ENCODE measurements at places on chromosomes 12 and 14.

- DNase-seq: peak; percentile 41
These were observed 40.6 kb downstream of the SPRING1 start for GRCh38 chr12:116697305-116697704.

DNA sequence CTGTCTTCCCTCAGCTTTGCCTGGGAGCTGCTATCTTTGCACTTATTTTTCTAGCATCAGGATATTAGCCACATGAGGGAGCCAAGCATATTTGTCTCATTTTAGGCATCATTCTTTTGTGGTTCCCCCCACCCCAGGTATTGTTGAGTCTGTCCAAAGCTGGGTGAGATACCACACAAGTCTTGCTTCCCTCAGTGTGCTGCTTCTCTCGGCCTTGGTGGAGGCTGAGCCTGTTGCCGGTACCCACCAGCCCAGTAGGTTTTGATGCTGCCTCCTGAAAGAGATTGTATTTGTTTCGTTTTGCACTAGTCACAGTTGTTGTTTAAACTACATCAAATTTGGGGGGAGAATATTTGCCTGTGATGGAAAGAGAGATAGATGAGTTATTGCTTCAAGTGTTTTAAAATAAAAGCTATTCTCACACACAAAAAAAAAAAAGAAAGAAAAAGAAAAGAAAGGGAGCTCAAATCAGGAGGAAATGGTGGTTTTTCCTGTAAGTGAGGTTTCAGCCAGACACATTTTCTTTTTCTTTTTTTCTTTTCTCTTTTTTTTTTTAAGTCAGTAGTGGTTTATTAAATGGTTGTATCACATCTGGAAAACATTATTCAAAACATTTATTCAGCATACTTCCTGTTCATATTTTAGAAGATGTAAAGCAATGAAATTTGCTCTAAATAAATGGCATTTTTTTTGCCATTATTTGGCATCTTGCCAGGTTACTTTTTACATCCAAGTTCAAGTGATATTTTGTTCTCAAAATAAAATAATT, 58.5 kb downstream of the SLC4A8 start:
- DNase-seq: no peak

DNA sequence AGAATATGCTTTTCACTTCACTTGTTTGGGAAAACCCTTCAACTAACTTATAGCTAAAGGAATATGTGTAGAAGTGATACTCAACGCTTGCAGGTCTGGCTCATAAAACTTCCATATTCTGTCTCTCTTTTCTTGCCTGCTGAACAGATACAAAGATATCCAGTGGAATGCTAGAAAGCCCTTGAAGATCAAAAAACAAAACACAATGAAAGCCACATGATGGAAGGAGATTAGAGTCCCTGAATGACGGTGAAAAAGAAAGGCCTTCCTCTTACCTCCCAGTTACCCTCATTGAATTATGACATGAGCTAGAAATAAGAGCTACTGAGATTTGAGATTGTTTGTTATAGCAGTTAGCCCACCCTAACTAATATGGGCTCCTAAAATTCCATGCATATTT, 28.2 kb upstream of the NELL2 start:
- DNase-seq: no peak

GRCh38 chr14:88380405-88380804, 5.1 kb upstream of the SPATA7 start:
- DNase-seq: peak; percentile 6

DNA sequence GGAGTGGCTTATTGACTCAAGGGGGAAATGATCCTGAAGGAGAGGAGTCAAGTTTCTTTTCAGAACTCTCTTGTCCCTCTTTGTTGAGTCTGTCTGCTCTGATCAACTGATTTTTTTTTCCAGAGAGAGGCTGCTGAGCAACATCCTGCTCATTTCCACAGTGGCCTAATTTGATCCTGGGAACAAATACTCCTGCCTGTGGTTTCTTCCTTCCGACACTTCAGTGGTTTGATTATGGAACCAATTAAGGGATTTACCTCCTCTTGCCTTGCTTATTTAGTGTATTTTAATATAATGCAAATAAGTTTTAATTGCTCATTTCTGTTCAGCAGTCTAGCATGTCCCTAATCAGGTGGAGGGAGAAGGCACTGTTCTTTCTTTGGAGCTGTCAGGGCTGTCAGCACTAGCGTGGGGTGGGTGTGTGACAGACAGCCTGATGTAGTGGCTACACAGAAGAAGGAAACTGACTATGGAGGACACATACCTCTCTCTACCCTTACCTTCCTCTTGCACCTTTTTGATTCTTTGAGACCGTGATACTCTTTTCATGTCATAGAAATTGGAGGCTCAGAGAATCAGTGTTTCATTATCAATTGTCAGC, 344.9 kb upstream of the STXBP6 start:
- DNase-seq: no peak

DNA sequence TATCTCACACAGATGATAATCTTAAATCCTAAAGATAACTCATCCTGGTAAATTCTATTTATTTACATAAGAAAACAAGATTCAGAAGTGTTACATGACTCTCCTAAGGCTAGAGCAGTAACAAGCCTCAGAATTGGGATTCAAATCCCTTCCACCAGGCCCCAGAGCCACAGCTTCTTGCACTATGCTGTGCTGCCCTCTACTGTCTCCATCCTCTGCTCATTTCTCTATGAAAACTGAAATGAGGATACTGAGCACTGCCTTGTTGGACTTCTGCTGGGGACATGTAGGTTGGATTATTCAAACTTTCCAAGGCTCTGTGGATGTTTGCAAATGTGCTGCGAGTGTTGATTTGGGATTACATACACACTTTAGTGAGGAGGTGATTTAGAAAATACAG, 23.5 kb upstream of the C12orf50 start:
- DNase-seq: peak; percentile 26

DNA sequence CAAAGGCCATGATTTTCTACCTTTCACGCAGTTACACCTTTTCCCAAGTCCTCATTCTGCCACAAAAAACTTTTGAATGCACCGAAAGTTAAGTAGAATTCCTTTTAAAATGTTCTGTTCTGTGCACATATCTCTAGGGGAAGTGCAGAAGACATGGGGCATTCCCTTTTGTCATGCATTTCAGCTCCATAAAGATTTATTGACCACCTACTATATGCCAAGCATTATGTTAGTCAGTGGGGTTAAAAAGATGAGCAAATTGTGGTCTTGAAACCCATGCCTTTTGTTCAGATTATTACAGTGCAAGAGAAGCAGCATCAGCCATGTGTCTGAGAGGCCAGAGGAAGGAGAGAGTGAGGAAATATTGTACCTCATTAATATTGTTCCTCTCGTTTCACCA, 338.5 kb downstream of the RGS6 start:
- DNase-seq: no peak

DNA sequence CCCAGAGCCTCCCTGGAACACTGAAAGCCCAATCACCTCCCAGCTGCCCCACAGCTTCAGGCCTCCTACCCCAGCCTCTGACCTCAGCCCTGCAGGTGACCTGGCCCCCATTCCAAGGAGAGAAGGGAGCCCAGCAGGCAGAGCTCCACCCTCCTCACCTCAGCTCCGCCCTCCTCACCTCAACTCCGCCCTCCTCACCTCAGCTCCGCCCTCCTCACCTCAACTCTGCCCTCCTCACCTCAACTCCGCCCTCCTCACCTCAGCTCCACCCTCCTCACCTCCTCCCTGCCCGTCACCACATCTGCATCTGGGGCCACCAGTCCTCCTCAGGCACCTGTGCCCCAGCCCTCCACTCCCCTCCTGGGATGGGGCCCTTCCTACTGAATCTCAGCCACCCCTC, 112.2 kb upstream of the SFSWAP start:
- DNase-seq: no peak

- no peak for DNase-seq
These were observed 98.0 kb downstream of the ZNF664 start for GRCh38 chr12:124071075-124071443.

DNA sequence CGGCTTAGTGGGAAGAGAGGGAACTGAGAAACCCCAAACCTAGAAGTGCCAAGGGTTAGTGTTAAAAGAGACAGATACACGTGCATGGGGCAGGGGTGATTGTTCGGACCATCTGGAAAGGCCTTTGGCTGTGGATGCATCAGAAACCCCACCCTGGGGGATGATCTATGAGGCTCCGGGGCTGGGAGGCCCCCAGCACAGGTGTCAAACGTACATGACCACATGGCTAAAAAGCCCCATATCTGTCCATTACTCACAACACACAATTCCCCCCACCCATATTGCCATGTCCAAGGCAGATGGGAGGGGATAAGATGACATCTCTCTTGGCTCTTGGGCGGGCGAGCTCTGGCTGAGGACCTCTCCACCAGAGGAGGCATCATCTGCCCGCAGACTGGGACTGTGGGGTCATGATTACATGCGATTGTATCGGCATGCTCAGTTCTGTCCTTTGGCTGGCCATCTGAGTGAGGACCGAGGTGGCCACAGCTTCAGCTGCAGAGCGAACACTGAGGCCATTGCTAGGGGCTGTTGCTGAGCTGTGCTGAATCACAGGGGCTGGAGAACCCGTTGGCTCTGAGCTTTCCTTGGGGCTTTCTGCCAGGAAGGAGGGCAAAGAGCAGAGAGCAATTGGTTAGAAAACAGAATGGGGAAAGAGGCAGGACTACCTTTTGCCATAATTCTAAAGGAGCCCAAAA, 9.6 kb upstream of the NPFF start:
- DNase-seq: no peak

DNA sequence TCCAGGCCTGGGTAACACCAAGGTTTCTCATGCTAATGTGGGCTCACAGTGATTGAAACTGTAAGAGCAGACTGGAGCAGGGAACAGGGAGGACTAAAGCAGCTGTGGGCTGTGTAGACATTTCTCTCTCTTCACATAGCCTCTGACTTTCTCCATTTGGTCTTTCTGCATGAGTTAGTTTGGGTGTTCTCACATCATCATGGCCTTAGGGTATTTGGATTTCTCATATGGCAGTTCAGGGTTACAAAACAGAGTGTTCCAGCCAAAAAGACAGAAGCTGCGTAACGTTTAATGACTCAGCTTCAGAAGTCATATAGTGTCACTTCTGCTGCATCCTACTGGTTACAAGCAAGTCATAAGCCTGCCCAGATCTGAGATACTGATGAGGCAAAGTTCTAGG, 52.0 kb upstream of the OSBPL8 start:
- no peak for DNase-seq

DNA sequence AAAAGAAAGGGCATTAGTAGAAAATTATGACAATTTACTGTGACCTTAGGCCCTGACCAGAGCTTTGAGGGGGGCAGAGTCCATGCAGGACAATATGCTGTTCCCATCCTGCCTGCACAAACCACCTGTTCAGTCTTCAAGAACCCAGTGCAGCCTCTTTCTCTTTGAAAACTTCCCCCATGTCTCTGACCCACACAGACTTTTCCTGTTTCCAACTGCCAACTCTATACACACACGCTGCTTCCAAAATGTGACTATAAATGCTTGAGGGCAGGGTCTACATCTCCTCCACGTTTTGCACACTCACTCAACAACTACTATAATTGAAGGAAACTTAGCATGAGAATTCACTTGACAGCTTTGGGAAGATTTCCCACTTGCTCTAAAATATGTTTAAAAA, 36.6 kb upstream of the SYCP3 start:
- DNase-seq: no peak

GRCh38 chr14:49480979-49481498, 105.1 kb downstream of the RPS29 start:
- DNase-seq: no peak

DNA sequence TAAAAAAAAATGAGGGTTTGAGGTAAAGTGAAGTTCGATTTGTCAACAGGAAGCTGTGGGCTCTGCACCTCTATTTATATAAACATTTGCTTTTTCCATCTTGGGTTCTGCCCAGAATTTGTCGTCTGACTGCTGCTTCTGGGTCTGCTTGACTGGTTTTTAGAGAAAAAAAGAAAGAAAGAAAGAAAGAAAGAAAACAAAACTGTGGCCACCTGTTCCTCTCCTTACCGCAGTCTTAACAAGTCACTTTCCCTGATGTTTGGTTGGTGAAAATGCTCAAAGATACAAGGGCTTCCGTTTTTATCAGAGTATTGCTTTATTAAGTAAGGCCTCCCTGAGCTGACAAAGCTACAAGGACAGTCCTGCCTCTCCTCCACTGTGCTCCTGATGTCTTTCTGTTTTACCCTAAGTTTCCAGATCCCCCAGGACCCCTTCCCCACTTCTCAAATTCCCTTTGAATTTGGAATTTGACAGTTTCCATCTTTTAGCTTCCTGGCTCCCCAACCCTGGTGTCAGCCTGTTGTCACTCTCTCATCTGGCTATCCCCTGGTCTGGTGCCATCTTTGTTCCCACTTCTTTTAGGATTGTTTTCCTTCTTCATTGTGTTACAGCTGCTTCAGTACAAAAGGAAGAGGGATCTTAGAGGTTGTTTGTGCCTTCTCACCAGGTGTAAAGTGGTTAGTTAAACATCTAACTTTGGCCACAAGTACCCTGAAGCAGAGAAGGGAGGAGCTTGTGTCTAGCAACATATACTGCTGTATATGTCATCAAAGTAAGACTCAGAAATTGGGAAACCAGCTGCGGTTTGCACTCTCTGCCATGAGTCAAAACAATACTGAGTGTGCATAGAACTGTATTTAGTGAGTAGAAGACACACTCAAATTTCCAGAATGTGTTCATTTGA, 18.0 kb downstream of the MFAP5 start:
- DNase-seq: no peak

GRCh38 chr14:101767618-101768362, 6.3 kb downstream of the PPP2R5C start:
- no peak for DNase-seq

GRCh38 chr12:45732250-45732649, 2.7 kb downstream of the ARID2 start:
- DNase-seq: no peak

GRCh38 chr12:50224026-50224692, 57.0 kb upstream of the CERS5 start:
- no peak for DNase-seq

DNA sequence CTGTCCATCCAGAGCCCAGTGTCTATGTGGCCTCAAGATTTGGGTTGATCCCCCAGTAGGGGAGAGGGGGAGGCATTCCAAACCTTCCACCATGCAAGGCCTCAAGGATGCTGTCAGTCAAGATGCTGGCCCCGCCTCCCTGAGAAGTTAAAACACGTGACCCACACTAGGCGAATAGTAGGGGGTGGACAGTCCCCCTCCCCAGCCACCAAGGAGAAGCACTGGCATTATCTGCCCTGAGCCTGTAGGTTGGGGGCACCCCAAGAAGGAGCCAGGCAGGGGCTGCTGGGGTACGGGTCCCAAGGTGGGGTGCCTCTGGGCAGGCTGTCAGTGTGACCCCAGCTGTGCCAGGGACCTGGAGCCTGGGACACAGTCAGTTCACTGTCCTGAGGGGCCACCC, 2.3 kb downstream of the SLC25A29 start:
- no peak for DNase-seq

DNA sequence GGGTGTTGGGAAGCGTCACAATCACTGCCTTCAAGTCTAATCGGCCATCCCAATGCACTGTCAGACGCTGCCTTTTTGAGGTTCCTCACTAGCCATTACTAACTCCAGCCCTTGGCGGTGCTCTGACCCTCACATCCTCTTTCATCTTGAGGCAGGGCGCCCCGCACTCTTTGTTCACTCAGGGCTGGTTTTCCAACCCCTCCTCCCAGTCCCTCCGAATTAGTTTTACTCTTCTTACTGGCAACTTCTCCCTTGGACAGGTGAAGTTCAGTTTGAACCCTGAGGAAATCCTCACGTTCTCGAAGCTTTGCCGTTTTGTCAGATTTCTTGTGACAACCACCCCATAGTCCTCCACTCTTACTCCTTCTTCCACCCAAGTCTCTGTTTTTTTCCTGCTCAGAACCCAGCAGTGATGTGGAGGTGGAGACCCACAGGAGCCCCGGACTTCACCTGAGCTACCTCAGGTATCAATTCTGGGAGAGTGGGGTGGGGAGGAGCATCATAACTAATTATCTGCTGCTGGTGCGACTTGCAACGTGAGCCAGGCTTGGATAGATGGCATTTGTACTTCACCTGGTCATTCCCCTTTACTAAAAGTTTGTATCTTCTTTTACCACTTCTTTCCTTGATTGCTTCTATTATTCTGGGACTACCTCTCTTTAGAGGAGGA, 757 bp downstream of the ZC3H10 start:
- no peak for DNase-seq

All from NCI-H1105 (cell line).